ENCODE measurements at places on chromosomes 7 and 10. TPM values are rescaled to one million over a fixed set of nuclear protein-coding genes. Genes with fewer than 3 reads are reported as not detected.

DNA sequence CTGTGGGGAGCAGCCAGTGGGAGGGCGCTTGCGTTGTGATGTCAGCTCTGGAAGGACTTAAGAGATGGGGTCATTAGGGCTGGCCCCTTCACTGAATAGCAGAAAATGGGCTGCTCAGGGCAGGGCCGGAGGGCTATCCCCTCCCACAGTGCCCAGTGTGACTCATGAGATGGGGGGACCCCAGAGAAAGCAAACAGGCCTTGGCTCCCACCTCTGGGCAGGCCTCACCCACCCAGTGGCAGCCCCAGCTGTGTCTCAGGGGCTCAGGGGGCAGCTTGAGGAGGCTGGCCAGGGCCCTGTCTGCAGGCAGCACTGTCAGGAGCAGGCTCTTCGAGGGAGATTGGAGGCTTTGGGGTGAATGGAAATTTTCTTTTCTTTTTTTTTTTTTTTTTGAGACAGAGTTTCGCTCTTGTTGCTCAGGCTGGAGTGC, 168.3 kb downstream of the SLIT1 start:
- no peak for DNase-seq

DNA sequence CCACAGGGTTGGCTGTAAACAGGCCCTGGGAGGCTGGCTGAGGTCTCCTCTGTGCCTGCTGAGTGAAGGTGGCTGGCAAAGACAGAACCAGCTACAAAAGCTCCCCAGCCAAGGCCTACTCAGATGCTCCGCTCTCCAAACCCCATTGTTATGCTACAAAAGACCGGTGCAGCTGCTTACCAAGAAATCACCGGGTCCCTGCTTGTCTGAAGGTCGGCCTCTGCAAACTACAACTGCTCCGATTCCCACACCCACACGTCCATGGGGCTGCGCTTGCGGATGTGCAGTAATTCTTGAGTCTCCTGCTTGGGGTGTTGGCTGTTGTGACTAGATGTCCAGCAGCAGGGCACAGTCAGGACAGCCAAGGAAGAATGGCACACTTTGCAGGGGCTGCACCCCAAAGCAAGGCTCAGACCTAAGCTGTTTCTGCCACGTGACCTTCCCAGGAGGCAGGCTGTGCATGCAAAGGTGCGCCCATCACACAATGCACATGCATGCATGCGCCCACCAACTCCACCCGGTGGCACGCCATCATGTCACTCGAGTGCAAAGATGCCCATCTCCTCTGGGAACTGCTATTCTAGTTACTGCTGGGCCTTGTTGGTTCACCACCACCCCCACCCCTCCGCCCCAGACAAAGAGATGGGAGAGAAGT, 97.8 kb downstream of the OAT start:
- no peak for DNase-seq

DNA sequence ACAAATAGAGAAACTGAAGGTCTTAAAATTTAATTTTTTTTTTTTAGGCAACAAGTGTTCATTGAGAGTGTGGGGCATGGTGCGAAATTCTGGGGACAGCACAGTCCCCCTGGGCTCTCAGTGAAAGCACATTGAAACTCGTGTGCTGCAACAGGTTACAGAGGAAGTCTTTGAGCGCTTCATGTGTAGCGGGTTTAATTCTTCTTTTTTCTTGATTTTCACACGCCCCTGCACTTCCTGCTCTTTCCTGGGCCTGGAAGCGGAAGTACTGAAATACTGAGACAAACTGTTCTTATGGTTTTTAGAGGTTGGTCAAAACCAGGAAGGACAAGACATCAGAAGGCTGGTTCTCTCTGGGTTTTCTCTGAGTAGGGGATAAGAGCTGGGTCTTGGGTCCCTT, 203.5 kb downstream of the PTEN start:
- DNase-seq = no peak

FFAR4 gene
- total RNA-seq = not detected

CNPY1 gene
- total RNA-seq = not detected

CNNM1 gene
- total RNA-seq = 0.32 TPM

All from LHCN-M2 (cell line).